ENCODE measurements at places on chromosomes 11 and 22. TPM values are rescaled to one million over a fixed set of nuclear protein-coding genes. Genes with fewer than 3 reads are reported as not detected.

MCM5 gene
- 45.5 TPM for total RNA-seq

DNA sequence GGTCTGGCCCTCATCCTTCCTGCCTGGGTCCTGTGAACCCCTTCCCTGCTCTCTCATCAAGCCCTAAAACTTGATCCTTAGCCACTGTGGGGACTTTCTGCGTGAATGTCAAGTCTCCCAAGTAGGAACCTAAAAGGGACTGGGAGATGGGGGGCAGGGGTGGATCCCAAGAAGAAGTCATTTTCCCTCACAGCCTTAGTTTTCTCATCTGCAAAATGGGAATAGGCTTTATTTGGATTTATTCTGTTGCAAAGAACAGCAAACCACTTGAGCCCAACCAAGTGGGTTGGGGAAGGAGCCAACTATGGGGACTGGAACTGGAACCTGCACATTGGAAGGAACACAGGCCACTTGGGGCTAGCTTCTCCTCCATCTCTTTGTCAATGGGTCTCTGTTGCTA lies 36.8 kb downstream of the NEU3 start:
- H3K27ac ChIP-seq = no peak overlapping the region
- H3K36me3 ChIP-seq = no peaks in the 10 kb centered on the region
- H3K4me1 ChIP-seq = peaks cover 5% of the 10 kb centered on the region
- no peak overlapping the region for H3K4me3 ChIP-seq

GRCh38 chr11:5624489-5625279 lies at the start of gene TRIM34:
Gene TRIM34, plus strand, starts transcription at chr11:5625001. Its CDS starts 7,331 bp downstream, at chr11:5632332.
- H3K4me1 ChIP-seq = peaks cover 24% of the 10 kb centered on the region
- H3K36me3 ChIP-seq = no peaks in the 10 kb centered on the region
- no peak for DNase-seq
- peak within 1 kb of the TSS; percentile 42 for H3K27ac ChIP-seq
- peak within 1 kb of the TSS; percentile 75 for H3K4me3 ChIP-seq
- H3K27me3 ChIP-seq = no peaks in the 10 kb centered on the region

GRCh38 chr22:23075525-23076216 lies 5.4 kb downstream of the GNAZ start:
- H3K4me3 ChIP-seq = no peak overlapping the region
- peaks cover 7% of the 10 kb centered on the region for H3K27me3 ChIP-seq
- no peak overlapping the region for H3K27ac ChIP-seq
- H3K36me3 ChIP-seq = peaks cover 3% of the 10 kb centered on the region

DNA sequence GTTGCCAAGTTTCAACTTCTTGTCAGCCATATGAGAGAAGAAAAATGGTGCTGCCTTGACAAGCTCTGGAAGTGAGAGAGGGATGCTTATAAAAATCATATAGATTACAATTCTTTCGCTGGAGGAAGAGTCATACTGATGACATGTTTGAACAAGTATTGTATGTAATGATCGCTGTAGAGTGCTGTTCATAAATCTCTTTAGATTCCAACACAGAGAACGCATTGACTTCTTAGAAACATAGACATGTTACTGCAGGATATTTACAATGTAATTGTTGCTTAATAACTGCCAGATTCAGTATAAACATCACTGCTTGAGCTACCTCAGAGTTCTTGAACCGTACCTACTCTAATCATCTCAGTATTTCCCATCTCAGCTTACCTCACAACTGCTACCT lies 571.6 kb downstream of the LUZP2 start:
- peaks cover 4% of the 10 kb centered on the region for H3K36me3 ChIP-seq
- H3K27ac ChIP-seq = no peak overlapping the region
- H3K4me1 ChIP-seq = no peaks in the 10 kb centered on the region
- DNase-seq = no peak
- H3K27me3 ChIP-seq = no peaks in the 10 kb centered on the region
- no peak overlapping the region for H3K4me3 ChIP-seq

GRCh38 chr11:129352676-129353075 lies 23.0 kb upstream of the BARX2 start:
- peaks cover 6% of the 10 kb centered on the region for H3K27me3 ChIP-seq
- H3K36me3 ChIP-seq = no peaks in the 10 kb centered on the region
- no peak overlapping the region for H3K27ac ChIP-seq
- no peaks in the 10 kb centered on the region for H3K4me1 ChIP-seq
- no peak for DNase-seq
- H3K4me3 ChIP-seq = no peak overlapping the region

GRCh38 chr11:100141201-100141600 lies 545.9 kb upstream of the ARHGAP42 start:
- no peaks in the 10 kb centered on the region for H3K4me1 ChIP-seq
- no peak for DNase-seq

GRCh38 chr11:2558397-2558796 lies 113.6 kb downstream of the KCNQ1 start:
- H3K4me3 ChIP-seq = no peak overlapping the region
- peaks cover 8% of the 10 kb centered on the region for H3K27me3 ChIP-seq
- no peak overlapping the region for H3K27ac ChIP-seq
- DNase-seq = no peak
- no peaks in the 10 kb centered on the region for H3K36me3 ChIP-seq

GRCh38 chr11:134606251-134606650 lies 194.2 kb upstream of the B3GAT1 start:
- H3K4me3 ChIP-seq = no peak overlapping the region
- DNase-seq = no peak
- H3K4me1 ChIP-seq = peaks cover 6% of the 10 kb centered on the region
- H3K27me3 ChIP-seq = peaks cover 7% of the 10 kb centered on the region
